COR-L47 (cell line): ENCODE measurements at places on chromosomes 2 and 18.

GRCh38 chr2:71813315-71813714, 334.3 kb downstream of the CYP26B1 start:
- no peak for DNase-seq

- DNase-seq, result no peak
These were observed 427.5 kb upstream of the TRIB2 start for GRCh38 chr2:12289120-12289802.

DNA sequence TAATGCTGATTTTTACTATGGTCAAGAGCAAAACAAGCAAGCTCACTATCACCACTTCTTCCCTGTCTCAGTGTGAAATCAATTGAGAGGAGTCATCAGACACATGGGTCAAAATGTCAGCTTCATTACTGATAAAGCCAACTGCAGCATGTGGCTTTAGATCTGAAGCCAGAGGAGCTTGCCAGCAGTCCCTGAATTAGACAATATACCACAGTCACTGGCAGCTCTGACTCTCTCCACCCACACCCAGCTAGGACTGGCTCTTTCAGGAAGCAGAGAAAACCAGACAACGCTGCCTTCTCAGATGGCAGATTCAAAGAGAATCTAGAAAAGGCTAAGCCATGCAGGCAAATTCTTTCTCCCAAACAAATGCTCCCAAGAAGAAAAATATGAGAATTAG, 20.0 kb upstream of the ASB18 start:
- DNase-seq, result no peak

DNA sequence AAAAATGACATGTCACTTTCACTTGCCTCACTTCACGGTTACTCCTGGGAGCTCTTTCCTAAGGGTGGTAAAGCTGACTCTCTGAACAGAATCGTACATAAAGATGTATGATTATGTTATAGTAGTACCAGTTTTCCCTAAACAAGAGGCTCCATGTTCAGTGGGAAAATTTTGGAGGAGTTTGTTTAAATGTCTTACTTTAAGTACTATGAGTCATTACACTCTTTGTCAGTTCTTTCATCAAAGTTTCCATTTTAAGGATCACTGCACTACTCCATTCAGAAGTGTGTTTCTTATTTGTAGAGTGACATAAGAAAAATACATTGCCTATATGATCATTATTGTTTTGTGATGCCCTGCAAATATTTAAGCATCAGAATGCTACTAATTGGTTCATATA, 121.1 kb upstream of the FIGN start:
- no peak for DNase-seq

- DNase-seq, result no peak
These were observed 79.7 kb upstream of the APCDD1 start for GRCh38 chr18:10374636-10375293.

GRCh38 chr2:111918383-111918806, 20.0 kb downstream of the MERTK start:
- DNase-seq, result no peak

DNA sequence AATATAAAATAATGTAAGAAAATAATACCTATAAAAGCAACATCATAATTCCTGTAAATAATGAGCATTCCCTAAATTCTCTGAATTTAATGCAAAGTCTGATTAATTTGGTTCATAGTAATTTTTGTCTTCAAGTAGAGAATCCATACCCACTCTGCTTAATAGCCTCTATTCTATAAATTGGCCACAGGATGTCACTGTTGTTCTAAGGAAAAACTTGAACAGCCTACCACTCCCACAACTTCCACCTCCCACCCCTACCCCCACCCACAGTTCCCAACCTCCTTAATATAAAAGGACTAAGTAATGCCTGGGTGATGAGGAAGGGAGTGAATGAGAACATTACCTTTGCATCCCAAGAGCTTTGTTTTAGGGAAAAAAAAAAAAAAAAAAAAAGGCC, 27.2 kb upstream of the BBS5 start:
- peak; percentile 51 for DNase-seq

- no peak for DNase-seq
These were observed 146.6 kb downstream of the RDH14 start for GRCh38 chr2:18413676-18414396.

GRCh38 chr18:29556070-29556469, 1379.1 kb upstream of the CDH2 start:
- DNase-seq, result no peak

DNA sequence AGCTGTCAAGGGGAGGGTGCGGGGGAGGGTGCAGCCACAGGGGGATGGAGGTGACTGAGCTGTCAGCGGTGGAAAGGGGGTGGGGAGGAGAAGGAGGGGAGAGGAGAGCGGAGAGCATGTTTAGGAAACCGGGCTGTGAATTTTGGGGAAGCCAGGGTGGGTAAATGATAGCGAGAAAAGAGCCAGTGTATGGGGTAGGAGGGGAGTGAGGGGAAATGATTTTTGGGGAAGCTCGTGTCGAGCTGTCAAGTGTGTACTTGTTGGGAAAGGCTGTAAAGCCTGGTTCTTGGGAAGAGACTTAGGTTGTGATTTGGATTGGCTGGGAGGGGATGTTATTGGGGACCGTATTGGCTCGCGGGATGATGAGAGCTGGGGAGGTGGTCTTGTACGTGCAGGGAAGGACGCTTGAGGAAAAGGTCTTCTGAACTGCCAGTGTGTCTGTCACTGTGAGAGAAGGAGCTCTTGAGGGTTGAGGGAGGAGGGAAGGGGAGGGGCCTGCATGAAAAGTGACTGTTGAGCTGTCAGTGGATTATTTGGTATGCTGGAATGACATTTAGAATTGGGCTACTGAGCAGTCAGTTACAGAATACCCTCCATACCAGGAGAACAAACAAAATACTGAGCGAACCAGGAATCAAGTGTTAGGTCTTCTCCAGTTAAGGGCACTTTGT, 1.0 kb downstream of the UBR3 start:
- DNase-seq, result no peak

DNA sequence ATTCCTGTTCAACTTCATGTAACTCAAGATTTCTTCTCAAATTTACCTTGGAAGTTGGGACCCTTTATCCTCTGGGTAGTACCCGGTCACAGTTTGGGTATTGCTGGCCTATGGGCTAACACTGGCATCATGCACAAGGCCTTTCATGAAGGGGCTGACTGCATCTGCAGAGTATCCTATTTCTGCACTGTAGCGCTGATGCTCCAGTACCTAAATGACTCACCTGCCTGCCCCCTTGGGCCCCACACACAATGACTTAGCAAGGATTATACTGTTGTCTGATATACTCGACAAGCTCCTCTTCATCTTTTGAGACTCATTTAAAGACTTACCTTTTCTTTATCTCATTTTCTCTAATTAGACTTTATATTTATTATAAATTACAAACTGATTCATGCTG, 39.9 kb downstream of the DNAH6 start:
- DNase-seq, result no peak
